ENCODE measurements at places on chromosomes 1 and 21.

DNA sequence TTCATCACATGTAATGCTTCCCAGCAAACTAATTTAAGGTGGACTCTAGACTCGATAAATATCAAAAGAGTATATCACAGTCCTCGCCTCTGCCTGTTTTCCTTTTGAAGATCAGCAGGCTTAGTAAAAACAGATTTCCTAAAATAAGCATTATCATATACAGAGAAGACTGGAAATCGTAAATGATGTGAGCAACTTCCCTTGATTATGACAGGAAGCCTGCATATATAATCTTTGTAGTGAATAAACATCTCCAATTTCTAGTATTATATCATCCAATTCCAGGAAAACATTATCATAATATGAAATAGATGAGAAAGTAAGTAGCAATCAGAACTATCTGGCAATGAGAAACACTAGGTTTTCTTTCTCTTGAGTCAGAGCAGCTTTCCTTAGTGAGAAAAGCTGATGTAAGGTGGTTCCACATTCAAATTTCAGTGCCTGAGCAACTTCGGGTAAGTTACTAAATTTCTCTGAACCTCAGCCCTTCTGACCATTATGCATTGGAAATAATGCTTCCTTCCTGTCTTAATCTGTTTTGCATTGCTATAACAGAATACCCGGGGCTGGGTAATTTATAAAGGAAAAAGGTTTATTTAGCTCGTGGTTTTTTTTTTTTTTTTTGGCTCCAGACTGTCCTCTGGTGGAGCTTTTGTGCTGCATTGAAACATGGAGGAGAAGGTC is 12.6 kb upstream of the POU2F1 start:
- DNase-seq, result no peak

- no peak for DNase-seq
Measured at GRCh38 chr1:238153939-238154338, 263.2 kb upstream of the ZP4 start.

GRCh38 chr1:23927097-23927496 is 13.9 kb upstream of the CNR2 start:
- DNase-seq, result no peak

- DNase-seq, result no peak
Measured at GRCh38 chr1:218456444-218456843, 111.3 kb downstream of the TGFB2 start.

DNA sequence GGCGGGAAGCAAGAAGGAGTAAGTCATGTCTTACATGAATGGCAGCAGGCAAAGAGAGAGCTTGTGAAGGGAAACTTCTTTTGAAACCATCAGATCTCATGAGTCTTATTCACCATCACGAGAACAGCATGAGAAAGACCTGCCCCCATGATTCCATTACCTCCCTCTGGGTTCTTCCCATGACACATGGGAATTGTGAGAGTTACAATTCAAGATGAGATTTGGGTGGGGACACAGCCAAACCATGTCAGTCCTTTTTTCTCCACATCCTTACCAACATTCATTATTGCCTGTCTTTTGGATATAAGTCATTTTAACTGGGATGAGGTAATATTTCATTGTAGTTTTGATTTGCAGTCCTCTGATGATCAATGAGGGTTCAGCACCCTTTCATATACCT is 81.0 kb downstream of the DIRAS3 start:
- DNase-seq, result no peak

DNA sequence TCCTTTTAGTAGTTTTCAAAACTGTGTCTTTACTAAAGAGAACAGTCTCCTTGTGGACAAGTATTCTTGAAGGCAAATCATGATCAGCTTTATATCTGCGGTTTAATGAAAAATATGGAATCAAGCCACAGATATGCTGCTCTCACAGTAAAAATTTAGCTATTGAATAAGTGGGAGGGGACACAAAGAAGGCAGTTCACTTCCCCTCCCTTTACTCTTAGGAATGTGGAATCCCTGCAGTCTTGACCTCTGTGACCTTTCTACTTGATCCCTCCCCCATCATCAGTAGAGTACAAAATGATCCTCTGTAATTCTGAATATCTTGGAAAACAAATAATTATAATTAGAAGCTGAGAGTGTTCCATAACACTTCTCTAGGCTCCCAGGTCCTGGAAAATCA is 136.7 kb upstream of the HOOK1 start:
- no peak for DNase-seq

DNA sequence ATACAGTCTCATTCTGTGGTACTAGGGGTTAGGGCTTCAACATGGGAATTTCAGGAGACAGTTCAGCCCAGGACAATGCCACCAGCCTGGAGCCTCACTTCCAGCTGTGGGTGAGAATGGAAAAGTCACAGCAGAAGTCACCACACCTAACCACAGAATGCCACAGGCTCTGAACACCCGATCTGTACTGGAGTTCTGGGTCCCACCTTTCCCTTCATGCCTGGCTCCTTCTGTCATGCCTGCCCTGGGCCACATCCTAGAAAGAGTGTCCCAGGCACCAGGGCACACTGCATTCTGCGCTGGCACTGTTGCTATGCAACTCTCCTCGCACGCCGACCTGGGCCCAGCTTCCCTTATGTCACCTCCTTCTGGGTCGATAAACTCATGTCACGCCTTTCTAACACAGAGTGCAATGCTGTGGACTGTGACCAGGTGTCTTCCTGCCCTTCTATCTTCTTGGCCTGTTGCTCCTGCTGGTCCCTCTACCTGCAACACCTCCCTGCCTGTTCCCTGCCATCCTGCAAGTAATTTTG is 21.2 kb downstream of the RCSD1 start:
- no peak for DNase-seq

DNA sequence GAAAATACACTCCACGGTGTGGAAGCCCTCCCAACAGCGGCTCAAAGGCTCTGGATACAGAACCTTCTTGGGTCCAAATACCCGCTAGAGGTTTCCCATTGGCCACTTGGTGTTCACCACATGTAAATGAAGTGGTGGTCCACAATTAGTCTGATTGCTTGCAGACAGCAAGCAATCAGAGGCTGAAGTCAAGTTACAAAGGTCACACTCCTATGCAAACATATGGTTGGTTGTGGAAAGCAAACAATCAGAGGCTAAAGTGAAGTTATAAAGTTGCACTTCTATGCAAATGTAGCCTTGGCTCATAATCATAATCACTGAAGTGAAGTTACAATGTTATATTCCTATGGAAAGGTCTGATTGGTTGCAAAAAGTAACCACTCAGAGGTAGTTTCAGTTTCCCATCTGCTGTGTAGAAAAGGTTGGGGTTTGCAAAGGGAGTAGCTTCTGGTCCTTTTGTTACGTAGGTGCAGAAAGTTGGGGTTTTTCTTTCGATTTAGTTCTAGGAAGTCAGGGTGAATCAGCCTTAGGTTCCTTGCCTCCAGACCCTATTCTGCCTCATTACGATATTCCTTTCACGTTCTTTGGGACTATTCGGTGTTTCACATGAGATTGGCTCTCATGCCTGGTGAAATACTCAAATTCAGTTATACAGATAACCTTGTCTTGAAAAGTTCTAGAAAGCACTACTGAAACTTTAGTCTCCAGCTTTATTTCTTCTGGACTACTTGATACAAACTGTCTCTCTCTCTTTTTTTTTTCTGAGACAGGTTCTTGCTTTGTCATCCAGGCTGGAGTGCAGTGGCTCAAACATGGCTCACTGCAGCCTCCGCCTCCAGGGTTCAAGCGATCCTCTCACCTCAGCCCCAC is 36.7 kb upstream of the MTF2 start:
- DNase-seq, result no peak

DNA sequence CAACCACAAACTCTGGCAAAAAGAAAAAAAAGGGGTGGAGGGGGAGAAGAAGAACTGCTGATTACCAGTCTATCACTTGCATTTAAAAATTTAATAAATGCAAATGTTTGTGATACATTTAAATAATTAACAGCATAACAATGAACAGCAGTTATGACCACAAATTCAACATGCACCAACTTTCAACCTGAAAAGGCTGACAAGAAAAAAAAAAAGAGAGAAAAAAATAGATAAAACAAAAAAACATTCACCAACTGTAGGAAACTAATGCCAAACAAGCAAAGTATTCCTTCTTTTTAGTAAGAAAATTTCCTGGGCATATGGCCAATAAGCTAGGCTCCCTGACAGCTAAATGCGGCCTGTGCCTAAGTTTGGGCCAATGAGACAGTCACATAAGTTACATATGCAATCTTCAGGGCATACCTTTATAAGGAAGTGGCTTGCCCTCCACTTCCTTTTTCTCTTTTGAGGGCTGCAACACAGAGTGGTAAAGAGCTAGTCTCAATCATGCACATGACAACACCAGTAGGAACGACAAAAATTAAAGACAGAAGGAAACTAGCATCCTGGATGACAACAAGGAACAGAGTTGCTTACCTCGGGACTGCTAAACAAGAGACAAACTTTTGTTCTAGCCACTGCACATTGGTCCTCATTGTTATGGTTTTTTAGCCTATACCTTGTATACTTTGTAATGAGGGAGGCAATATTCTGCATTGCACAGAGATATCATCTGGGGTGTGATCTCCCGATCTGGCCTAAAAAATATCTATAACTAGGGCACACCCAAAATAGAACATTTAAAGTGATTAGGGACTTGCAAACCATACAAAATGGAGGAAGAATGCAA is 24.2 kb upstream of the PHTF1 start:
- no peak for DNase-seq

DNA sequence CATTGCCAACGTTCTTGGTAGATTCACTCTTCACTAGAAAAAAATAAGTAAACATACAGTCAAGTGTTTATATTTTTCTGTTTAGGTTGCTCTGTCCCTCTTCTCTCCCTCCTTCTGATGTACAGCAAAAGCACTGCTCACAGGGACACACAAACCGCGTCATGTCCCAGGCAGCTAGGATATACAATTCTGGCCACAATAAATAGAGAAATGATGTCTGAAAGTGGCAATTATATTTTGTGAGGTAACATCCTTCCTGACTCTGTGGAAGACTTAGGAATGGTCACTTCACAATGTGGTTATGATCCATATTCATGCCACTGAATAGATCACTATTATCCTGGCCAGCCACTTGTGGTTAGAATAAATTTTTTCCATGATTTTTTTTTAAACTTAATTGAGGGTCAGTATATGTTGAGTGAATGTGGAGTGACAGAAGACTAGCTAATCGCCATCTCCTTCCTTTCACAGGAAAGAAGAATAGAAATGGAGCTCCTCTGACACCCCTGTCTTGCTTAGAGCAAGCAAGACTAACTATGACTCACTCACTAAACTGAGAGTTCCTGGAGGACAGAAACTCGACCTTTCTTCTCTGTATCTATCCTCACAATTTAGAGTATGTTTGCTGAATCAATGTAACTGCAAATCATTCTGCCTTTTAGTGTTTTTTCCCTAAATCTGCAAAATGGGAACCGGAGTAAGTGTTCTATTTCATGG is 54.0 kb downstream of the ZNHIT6 start:
- no peak for DNase-seq

- no peak for DNase-seq
Measured at GRCh38 chr1:226092965-226093364, 30.4 kb downstream of the H3-3A start.

DNA sequence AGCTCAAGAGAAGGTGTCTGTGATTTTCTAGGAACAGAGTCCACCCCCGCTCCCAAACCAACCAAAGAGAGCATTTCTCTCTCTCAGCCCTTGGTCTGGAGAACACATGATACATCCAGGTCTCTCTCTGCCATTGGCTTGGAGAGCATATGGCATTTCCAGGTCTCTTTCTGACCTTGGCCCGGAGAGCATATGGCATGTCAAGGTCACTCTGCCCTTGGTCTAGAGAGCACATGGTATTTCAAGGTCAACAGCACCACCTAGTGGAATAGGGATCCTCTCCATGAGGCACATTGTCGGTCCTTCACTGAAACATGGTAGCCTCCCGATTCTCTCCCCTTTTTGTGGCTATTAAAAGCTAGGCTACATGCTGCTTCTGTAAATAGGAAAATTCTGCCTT is 437.7 kb upstream of the OLFM3 start:
- DNase-seq, result peak; percentile 46

GRCh38 chr1:167440776-167441175 is 77.6 kb downstream of the CD247 start:
- DNase-seq, result no peak

GRCh38 chr1:240258910-240259309 is 167.2 kb downstream of the FMN2 start:
- no peak for DNase-seq

GRCh38 chr1:90671741-90672140 is 45.4 kb downstream of the BARHL2 start:
- DNase-seq, result no peak

GRCh38 chr21:14284481-14284880 is 68.5 kb downstream of the RBM11 start:
- no peak for DNase-seq

DNA sequence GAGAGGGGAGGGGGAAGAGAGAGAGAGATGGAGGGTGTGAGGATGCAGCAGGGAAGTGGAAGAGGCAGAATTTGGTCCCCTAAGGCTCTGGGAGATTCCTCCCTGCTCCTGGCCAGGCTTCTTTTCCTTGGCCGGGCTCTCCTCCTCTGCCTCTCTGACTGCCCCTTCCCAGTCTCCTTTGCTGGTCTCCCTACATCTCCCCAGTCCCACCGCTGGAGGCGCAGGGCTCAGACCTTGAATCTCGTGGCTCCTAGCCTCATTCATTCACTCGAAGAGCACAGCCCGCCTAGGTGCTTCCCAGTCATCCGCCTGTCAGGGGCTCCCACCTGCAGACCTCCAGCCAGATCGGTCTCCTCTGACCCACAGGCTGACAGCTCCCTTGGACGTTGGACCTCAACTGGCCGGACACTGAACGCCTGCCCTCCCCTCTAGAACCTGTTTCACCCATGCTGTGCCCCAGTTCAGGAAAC is 76.5 kb downstream of the VWA5B1 start:
- peak; percentile 81 for DNase-seq

- DNase-seq, result no peak
Measured at GRCh38 chr1:113403065-113403464, 12.8 kb downstream of the MAGI3 start.

DNA sequence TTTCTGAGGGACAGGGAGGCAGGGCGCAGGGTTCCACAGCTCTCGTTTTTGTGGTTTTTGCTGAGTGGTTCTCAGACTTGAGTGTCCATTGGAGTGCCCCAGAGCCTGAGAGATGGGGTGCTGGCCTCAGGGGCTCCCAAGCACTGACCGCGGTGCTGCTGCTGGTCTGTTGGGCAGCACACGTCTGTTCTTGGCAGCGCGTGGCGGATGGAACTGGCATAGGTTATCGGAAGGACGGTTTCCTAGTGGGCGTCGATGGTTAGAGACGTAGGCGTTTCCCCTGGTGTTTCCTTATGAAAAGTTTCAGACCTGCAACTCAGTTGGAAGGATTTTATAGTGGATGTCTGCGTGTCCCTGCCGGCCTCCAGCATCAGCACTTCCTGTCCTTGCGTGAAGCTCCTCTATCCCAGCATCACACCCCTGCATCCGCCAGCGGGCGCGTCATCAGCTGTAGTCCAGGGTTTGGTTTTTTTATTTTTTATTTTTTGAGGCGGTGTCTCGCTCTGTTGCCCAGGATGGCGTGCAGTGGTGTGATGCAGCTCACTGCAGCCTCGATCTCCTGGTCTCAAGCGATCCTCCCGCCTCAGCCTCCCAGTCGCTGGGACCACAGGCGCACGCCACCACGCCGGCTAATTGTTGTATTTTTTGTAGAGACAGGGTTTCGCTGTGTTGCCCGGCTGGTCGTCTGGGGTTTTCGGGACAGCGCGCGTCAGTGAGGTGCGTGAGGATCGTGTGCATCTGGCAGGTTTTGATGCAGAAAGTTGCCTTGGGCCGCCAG is 11.8 kb downstream of the RRP1 start:
- DNase-seq, result no peak
